ENCODE measurements at places on chromosomes 11 and 22.
A peak's percentile ranks its signal among the peaks of the same experiment; 100 is the strongest.

DNA sequence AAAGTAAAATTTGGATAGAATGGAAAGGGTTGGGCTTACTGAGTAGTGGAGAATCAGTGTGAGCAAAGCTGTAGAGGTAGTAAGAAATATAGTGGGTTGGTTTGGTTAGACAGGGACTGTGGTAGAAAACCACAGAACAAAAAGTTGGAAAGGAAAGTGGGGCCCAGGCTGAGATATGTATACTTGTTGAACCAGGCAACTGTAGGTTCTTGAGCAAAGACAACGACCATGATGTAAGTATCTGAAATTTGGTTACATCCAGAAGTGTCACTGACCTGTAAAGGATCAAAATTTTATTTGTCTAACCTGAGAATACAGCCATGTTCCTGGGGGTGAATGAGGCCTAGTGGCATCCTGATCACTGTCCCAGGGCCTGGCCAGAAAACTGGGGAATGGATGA is 114.1 kb downstream of the STIM1 start:
- DNase-seq: no peak

GRCh38 chr11:15645201-15645600 is 530.5 kb downstream of the INSC start:
- DNase-seq: no peak

DNA sequence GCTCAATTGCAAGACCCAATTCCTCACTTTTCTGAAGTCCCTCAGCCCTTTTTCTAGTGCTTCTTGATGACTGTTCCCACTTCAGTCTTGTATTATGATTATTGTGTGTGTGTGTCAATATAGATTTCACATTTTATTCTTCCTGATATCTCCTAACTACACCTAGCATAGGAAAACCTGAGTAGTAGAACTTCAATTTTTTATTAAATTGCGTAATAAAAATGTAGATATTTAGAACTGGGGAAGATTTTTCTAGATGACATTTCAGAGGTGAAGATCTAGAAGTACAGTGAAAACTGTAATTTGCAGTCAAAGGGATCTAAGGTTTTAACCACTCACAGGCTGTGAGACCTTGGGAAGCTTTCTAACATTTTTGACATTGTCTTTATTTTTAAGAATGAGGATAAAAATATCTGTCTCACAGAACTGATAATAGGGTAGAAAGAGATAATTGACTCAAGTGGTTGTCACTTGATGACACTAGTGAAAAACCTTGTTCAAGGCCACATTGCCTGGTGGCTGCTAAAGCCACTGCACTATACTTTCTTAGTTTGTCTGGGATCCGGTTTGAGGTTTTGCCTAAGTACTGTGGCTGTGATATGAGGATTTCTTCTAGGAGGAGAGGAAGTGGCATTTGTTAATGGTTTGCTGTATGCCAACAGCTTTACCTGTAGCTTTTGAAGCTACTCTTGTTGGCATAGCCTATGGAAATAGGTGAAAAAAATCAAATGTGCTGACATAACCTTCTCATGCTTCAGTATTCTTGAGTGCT is 32.2 kb upstream of the SESN3 start:
- no peak for DNase-seq

DNA sequence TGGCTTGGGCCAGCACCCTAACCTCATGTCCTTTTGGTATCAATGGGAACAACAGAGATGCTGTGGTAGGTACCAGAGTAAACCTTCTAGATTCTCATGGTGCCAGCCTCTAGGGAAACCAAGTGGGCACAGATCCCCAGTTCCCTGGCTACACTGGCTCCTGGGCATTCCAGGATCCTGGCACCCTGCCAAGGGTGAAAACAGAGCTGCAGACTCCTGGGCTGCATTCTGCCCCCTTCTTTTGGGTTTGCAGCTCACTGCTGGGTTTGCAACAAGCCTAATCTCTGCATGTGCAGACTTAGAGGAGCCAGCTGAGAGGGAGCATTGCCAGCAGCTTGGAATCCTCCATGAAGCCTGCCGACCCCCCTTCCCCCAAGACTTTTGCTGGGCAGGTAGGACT is 30.6 kb downstream of the PRDM11 start:
- no peak for DNase-seq

DNA sequence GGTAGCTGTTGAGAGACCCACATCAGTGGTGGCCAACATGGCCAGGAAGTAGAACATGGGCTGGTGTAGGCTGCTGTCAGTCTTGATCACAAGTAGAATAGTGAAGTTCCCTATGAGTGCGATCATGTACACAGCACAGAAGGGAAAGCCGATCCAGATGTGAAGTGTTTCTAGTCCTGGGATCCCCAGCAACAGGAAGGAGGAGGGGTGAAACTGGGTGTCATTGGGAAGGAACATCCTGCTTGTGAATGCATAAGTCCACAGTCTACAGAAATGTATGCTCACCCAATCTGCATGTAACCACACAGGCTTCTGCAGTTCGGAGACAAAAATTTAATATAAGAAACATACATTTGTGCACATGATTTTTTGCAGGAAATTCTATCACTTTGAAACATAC is at the start of gene OR52E2:
Gene OR52E2, minus strand, starts transcription at position 237 of the 400 bp plus-strand sequence. Its CDS starts 0 bp downstream, at position 237.
- DNase-seq: no peak

GRCh38 chr11:128886406-128887124 is 4.6 kb upstream of the KCNJ5 start:
- no peak for DNase-seq

GRCh38 chr22:20079745-20080444 is at the start of gene DGCR8:
TSS of gene DGCR8 (plus strand) at chr22:20080241. CDS start at chr22:20085964, 5,723 bp downstream.
- peak; percentile 92 for DNase-seq

GRCh38 chr22:23187211-23187610 is 6.9 kb downstream of the BCR start:
- DNase-seq: peak; percentile 41

- DNase-seq: no peak
These were observed 9.7 kb downstream of the CRELD2 start for GRCh38 chr22:49928185-49928495.

DNA sequence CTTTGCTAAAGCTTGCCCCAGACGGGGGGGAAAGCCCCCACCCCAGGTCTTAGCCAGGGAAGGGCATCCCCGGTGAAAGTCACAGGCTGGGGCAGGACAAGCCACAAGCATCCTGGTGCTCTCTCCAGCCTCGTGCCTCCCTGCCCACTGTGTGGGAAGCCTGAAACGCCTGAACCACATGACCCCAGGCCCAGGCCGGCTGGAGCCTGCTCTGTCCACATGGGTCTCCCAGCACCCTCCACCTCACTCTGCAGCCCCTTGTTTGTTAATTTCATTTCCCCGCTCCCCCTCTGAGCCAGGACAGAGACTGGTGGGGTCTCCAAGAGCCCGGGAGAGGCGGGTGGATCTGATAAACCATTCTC is 58.3 kb upstream of the TCF20 start:
- DNase-seq: no peak

DNA sequence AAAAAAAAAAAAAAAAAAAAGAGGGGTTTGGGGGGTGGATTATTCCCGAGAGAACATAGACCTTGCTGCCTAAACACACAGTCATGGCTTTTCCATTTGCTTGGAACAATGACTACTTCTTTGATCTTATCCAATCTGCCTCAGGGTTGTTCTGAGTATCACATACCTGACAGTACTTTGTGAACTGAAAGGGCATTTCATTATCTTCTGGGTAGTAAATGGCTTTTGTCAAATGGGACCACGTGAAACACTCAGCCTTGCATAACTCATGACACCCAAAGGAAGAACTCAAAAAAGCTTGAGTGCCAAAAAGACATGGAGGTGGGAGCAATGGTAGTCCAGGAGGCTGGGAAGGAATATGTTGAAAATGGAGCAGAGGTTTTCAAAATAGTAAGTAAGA is 123.2 kb upstream of the BID start:
- no peak for DNase-seq

GRCh38 chr11:108914981-108915380 is 250.1 kb downstream of the DDX10 start:
- peak; percentile 68 for DNase-seq

GRCh38 chr22:40727964-40728615 is 48.8 kb downstream of the MCHR1 start:
- DNase-seq: no peak

DNA sequence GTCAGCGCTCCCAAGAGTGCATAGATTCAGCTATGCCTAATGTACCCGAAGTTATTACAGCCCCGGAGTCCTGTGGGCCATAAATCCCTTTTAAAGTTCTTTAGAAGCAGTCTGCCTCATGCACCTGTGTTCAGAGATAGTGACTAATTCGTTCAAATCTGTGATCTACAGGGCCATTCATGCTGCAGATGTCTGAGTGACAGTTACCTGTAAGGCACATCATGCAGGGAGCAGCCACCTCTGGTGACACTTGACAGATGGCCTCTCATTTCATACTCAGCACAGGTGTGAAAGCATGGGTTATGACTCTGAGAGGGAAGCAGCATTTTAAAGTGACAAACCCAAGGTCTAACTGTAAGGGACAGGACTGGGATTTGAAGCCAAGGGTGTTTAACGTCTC is 2.4 kb upstream of the E2F8 start:
- no peak for DNase-seq

DNA sequence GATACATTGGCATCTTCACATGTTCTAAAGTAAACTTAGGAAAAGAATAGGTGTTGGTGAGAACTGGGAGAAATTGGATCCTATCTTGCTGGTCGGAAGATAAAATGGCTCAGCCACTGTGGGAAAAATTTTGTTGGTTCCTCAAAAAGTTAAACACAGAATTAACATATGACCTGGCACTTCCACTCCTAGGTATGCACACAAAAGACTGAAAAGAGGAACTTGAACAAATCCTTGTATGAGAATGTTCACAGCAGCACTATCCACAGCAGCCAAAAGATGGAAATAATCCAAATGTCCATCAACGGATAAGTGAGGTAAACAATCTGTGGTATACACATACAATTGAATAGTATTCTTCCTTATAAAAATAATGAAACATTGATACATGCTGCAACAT is 4.8 kb upstream of the TPH1 start:
- no peak for DNase-seq

DNA sequence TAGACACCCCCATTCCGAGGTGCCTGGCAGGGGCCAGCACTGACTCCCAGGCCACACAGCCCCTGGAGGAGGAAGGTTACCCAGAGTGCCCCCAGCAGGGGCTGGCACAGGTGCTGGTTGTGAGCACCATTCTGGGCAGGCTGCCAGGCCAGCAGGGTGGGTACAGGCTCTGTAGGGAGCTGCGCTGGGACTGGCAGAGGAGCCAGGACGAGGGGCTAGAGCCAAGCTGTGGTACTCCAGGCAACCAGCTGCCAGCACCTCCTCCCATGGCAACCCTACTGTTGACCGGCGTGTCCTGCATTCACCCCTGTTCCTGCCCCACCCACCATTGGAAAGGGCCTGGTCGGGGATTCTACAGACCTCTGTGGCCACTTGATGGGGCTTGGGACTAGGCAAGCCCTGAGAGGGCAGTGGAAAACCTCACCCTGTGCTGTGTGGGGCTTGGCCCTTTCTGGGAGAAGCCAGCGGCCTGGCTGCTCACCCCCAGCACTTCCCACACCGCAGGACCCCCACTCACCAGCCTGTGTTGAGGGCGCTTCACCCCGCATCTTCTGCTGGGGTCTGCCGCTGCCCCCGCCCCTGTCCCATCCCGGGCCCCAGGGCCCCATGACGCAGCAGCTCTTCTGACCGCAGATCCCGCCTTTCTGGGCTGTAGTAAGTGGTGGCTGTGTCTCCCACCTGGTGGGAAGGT is 1.9 kb downstream of the CLDN5 start:
- no peak for DNase-seq

DNA sequence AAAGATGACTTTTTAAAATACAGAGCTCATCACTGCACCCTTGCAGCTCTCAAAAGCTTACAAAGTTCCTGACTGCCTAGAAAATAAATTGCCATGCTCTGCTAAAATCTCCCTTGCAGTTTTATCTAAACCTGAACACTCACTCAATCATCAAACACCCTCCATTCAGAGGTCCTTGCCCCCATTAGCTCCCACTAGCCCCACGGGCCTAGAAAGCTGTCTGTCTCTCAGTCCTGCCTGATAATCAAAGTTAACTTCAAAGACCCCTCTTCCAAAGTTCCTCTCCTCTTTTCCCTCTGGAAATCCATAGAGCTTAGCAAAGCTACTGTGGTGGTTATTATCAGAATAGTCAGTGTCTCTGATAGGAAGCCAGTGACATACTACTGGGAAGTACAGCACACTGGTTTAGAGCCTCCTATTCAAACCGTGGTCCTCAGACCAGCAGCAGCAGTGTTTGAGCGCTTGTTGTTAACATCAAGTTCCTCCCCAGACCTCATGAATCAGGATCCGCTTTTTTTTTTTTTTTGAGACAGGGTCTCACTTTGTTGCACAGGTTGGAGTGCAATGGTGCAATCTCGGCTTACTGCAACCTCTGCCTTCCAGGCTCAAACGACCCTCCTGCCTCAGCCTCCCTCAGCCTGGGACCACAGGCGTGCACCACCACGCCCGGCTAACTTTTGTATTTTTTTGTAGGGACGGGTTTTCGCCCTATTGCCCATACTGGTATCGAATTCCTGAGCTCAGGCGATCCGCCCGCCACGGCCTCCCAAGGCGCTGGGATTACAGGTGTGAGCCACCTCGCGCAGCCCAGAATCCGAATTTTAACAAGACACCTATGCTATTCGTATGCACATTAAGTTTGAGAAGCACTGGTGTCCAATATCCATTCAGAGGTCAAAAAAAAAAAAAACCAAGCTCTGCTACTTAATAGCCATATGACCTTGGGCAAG is 1.2 kb downstream of the NDUFC2 start:
- no peak for DNase-seq

DNA sequence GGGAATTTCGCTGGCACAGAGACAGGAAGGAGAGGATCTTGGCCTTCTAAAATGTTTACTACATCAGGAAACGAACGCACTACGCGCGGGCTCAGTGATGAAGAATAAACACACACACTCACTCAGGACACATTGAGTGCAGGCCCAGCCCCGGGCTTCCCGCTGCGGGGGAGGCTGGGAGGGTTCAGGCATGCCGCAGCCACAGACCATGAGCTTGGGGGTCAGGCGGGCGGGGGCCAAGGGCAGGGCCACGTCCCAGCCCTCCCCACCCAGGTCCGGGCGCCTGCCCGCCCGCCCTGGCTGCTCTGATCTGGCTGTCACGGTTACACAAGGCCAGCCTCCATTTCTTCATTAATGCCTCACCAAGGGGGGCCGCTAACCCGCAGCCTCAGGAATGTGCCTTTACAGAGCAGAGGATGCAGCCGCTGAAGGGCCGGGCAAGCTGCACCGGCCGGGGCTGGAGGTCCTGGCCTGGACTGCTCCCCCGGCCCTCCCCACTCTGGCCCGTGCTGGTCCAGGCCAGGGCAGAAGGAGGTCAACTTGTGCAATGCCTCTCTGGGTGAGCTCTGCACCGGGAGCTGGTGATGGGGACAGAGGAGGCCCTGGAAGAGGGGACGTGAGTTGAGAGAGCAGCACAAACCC is 41.7 kb downstream of the IGF2 start:
- peak; percentile 92 for DNase-seq

GRCh38 chr11:126137136-126137535 is 74.3 kb downstream of the RPUSD4 start:
- DNase-seq: no peak

DNA sequence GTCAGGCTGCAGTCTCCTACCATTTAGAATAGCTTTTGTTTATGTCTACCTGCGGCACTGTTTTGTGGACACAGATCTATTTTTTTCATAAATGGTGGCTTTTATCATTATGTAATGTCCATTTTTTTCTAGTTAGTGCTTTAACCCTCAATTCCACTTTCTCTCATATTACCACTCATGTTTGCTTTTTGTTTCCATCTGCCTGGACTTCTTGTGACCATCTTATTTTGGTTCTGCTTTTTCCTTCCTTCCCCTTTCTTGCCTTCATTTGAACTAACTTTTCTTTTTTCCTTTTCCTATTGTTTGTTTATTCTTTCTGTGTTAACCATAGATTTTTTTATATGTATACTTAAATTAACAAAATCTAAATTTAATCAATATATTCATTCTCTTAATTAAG is 98.5 kb upstream of the SLC22A12 start:
- no peak for DNase-seq

- no peak for DNase-seq
These were observed 5.0 kb downstream of the CRELD2 start for GRCh38 chr22:49923445-49923844.

Data from iris pigment epithelial cell (primary cell).